Activated CD4-positive, alpha-beta T cell treated with anti-CD3 and anti-CD28 coated beads for 36 hours (primary cell): ENCODE measurements at places on chromosomes 3 and 15. TPM values are rescaled to one million over a fixed set of nuclear protein-coding genes. Genes with fewer than 3 reads are reported as not detected.
A peak's percentile ranks its signal among the peaks of the same experiment; 100 is the strongest.

DNA sequence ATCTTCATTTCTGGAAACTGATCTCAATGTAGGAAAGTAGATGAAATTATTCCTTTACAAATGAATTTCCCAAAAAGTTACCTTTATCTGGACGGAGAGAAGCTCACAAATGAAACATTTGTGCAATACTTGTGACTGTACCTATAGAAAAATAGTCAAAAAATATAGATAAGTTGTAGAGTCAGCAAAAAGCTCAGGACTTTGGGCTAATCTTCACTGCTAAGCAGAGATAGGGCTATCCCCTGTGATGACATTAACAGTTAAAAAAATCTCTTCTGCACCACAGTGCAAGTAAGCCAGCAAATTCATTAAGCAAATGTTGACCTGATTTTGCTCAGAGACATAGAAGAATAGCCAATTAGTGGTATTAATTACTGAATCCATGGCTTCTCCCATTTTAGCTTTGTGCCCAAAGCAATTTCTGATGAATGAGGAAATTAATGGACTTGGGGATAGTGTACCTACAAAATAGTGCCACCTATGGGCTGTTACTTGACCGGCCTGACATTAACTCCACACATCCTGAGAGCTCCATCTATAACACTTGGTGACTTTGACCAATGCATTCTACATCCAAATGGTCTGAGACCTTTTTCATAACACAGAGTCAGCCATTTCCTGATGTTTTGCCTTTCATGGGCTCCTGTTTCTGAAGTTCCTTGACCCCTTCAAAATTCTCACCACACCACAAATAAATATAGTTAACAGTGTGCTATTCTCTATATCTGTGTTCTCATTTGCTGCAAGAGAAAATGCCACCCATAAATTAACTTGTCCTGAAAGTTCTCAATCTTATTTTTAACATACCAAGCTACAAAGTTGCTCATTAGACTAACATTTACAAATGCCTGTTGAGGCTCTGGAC, 105.0 kb downstream of the SSR3 start:
- no peak for DNase-seq

DNA sequence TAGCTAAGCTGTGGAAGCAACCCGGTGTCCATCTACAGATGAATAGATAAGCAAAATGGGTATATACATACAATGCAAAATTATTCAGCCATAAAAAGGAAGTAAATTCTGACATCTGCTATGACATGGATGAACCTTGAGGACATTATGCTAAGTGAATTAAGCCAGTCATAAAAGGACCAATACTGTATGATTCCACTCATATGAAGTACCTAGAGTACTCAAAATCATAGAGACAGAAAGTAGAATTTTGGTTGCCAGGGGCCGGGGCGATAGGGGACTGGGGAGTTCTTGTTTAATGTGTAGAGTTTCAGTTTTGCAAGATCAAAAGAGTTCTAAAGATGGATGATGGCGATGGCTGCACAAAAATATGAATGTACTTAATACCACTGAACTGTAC, 10.3 kb downstream of the EID1 start:
- DNase-seq: peak; percentile 57

DNA sequence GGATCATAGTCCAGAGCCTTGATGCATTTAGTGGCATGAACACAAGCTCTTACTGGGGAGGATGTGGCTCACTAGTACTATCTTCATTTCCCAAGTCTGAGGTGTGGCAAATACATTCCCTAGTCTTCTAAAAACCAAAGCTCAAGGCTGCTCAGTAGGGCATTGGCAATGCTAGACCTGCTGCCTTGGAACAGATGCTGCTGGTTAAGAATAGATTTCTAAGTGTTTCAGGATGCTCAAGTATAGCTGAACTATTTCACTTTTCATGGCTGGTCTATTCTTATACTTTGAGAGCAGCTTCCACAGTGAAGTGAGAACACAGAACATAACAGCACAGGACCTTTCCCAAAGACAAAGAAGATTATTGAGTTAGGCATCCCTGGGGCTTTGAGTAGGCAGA, 178.8 kb downstream of the CHST2 start:
- no peak for DNase-seq

- no peak for DNase-seq
Observed at GRCh38 chr15:78363381-78363734, 23.2 kb downstream of the CRABP1 start.

- no peak for DNase-seq
Observed at GRCh38 chr3:64903006-64903405, 215.2 kb upstream of the ADAMTS9 start.

DNA sequence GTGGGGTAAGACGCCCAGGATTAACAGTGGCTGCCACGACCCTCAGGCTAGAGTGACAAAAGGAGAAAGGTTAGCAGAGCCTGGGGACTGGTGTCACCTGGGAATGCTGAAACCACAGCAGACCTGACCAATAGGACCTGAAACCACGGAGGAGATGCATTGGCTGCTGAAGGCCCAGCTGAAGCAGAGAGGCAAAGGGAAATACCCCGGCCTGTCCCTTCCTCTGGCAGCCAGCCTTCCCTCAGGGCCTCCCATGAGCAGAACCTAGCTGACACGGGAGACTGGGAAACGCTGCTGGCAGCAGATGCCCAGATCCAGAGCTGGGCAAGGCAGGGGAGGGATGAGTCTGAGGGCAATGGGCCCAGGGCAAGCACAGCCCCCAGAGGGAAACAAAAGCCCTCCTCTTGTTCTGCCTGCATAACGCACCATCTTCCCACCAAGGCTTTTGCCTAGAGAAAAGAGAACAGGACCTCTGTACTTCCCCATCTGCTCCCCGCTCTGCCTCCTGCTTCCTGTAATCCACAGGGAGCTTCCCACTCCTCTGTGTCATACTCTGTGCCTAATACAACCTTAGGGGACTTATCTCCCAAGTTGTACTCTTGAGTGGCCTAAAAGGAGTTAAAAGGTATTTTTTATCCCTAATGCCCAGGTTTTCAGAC, 216.2 kb downstream of the ABHD5 start:
- DNase-seq: no peak

- DNase-seq: no peak
Observed at GRCh38 chr3:187238239-187238638, 41.0 kb downstream of the RTP1 start.

- DNase-seq: peak; percentile 12
Observed at GRCh38 chr3:187684880-187685279, 14.7 kb upstream of the SST start.

DNA sequence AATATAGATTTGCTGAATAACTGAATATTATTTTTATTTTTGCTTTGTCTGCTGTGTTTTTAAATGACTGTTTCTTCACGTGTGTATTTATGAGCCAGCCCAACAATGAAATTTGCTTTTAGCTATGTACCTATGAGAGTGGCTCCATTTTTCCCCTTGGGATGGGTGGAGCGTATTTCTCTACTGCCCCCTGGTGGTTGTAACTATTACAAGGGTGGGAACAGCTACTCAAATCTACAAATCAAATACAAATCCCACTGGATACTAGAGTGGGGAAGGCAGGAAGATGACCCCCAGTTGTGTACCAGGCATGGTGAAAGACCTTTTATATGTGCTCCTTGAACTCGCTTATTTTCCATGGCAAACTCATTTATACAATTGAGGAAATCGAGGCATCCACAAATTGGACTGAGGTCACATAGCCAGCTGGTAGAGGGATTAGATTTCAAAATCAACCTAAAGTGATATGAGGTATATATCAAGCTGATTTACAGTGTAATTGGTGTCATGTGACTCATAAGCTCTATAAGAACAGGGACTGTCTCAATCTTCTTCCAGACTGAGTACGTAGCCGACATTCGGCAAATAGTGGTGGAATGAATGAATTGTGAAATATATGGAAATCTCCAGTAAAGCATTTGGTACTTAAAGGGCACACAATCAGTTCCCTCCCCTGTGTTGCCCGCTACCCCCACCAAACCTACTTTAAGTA, 69.5 kb upstream of the VEPH1 start:
- DNase-seq: peak; percentile 37

DNA sequence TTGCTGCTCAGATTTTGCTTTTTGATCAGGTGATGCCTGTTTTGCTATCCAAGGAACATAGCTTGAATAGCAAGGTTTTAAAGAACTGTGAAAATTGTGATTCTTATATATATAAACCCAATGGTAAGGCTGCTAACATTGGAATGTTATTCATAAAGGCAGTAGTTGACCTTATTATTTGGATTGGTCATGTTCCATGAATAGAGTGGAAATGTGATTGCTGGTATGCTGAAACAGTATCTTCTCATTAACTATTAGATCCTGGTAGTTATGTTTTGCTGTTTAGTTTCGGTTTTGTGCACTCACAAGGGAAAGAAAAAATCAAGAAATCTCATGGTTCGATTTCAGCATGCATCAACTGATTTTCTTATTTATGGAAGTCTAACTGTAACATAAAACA, 78.7 kb upstream of the NPHP3 start:
- DNase-seq: no peak

GRCh38 chr3:183485585-183485984, 57.2 kb upstream of the MCF2L2 start:
- no peak for DNase-seq

DNA sequence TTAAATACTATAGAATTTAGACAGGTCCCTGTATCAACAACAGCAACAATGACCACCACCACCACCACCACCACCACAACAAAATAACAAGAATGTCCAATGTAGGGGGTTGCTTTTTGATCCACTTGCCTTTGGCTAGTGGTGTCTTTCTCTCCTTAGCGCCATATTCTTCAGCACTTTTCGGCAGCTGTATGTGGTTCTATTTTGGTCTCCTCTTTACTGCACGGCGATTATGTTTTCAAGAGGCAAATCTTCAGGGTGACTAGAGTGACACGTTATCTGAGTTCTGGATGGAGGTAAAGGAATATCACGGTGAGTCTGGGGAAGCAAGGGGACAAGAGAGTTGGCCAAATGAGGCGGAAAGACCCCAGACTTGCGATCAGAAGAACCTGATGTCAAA, 56.1 kb downstream of the ST6GAL1 start:
- no peak for DNase-seq

GRCh38 chr3:184805351-184806038, 6.5 kb upstream of the VPS8 start:
- DNase-seq: no peak

DNA sequence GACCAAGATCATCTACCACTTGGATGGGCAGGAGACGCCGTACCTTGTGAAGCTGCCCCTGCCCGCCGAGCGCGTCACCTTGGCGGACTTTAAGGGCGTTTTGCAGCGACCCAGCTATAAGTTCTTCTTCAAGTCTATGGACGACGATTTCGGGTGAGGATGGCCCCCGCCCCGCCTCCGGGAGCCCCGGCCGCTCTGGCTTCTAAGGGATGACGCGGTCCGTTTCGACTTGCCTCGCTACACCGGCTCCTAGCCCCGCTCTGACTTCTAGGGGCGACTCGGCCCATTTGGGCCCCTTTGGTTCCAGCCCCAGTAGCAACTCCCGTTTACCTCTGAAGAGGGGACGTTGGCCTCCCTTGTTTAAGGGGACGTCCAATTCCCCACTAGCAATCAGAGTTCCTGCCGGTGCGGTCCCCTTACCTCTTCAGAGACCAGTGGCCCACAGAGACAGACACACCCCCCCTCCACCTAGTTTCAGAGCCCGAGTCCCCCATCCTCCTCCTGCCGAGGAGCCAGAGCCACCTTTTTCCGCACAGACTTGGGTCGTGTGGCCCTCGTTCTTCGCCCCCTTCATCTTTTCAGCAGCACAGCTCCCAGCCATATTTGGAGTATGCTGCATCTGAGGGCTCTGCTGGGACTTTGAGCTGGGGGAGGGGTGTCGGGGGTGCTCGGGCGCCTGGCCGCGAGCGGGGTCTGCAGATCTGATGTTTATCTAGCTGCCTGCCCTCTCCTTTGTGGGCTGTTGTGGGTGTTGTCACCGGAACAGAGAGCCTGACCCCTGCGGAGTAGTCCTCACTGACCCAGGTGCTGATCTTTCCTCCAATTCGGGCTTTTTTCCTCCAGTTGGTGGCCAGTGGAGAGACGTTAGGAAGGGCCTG, 706 bp downstream of the DVL3 start:
- peak; percentile 73 for DNase-seq

DNA sequence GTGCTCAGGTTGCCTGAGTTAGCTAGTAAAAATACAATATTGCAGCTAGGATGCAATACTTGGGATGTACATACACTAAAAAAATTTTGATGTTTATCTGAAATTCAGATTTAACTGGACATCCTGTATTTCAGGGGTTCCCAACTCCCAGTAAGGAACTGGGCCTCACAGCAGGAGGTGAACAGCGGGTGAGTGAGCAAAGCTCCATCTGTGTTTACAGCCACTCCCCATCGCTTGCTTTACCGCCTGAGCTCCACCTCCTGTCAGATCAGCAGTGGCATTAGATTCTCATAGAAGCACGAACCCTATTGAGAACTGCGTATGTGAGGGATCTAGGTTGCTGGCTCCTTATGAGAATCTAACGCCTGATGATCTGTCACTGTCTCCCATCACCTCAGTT, 285.1 kb upstream of the PROK2 start:
- no peak for DNase-seq

GRCh38 chr3:179801856-179802255, 149.0 kb downstream of the USP13 start:
- no peak for DNase-seq

GRCh38 chr3:7684182-7684715, 817.4 kb upstream of the LMCD1 start:
- no peak for DNase-seq

DNA sequence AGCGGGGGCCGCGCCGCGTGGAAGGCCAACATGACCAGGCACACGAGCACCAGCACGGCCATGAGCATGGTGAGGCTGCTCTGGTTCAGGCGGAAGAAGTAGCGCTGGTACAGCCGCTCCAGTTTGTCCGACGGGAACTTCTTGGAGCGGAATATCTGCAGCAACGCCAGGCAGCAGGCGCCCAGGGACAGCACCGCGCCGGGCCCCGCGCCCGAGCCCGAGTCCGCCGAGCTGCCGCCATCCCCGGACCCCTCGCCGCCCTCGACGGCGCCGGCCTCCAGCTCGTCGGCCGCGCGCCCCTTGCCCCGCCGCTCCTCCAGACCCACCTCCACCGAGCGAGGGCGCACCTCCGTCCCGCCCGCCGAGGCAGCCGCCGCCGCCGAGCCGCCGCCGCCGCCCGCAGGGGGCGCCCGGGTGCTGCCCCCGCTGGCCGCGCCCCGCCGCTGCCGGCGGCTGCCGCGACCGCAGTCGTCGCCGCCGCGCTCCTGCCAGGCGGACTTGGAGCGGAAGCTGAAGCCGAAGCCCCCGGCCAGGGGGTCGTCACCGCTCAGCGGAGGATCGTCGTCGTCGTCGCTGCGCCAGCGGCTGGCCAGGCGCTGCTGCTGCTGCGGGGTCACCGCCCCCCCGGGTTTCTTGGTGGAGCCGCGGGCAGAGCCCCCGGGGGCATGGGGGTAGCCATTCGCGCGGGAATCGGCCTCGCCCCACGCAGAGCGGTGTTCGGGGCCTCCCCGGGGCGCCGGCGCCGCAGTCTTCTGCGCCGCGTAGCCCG, 957 bp downstream of the ADCY5 start:
- peak; percentile 71 for DNase-seq

- DNase-seq: no peak
Observed at GRCh38 chr3:160097478-160097877, 108.8 kb downstream of the IL12A start.

- no peak for DNase-seq
Observed at GRCh38 chr3:58518291-58518789, 18.6 kb downstream of the ACOX2 start.

Gene GRM7
- total RNA-seq: not detected

Gene ROPN1B
- total RNA-seq: not detected

Gene OR5K2
- not detected for total RNA-seq

Gene NTRK3
- total RNA-seq: 0.88 TPM

Gene CHMP2B
- total RNA-seq: 29.4 TPM
